Cardiac muscle cell (in vitro differentiated cells and primary cell): ENCODE measurements at places on chromosomes 4 and X.

- DNase-seq, result no peak
Observed at GRCh38 chr4:15143551-15143950, 141.3 kb downstream of the CPEB2 start.

DNA sequence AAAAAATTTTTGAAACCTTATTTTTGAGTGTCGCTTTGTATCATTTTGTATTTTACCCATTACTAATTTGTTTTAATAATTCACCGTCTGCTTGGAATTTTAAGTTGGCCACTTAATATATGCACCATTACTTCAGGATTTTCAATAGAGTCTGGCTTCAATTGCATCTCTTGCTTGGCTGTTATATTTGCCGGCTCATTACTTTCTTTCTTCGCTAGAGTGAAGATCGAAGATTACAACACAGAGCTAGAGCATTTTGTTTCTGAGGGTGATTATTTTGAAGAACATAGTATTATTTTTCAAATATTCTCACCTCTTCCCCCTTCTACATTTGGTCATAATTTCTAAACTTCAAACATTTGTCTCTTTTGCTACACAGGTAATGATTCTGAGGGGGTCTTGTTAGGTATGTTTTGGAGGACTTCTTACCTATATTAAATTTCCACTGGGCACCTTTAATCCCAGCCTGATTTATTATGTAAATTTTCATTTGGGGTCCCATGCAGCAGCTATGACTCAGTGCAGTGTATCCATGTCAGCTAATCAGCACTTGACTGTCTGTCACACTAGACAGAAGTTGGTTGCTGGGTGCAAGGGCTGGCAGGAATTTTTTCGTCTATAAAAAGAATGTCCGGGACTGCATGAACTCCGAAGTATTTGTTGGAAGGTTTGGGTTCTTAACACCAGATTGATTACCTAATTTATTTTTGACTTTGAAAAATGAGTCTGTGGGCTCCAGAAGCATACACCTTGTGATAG, 18.6 kb downstream of the TBC1D1 start:
- no peak for DNase-seq

GRCh38 chrX:134684956-134685355, 26.7 kb upstream of the PLAC1 start:
- DNase-seq, result no peak

GRCh38 chr4:184267206-184267608, 49.5 kb upstream of the ENPP6 start:
- no peak for DNase-seq

- DNase-seq, result no peak
Observed at GRCh38 chr4:1783970-1784369, 9.1 kb upstream of the FGFR3 start.

- peak; percentile 28 for DNase-seq
Observed at GRCh38 chr4:88143504-88143903, 14.9 kb downstream of the ABCG2 start.

DNA sequence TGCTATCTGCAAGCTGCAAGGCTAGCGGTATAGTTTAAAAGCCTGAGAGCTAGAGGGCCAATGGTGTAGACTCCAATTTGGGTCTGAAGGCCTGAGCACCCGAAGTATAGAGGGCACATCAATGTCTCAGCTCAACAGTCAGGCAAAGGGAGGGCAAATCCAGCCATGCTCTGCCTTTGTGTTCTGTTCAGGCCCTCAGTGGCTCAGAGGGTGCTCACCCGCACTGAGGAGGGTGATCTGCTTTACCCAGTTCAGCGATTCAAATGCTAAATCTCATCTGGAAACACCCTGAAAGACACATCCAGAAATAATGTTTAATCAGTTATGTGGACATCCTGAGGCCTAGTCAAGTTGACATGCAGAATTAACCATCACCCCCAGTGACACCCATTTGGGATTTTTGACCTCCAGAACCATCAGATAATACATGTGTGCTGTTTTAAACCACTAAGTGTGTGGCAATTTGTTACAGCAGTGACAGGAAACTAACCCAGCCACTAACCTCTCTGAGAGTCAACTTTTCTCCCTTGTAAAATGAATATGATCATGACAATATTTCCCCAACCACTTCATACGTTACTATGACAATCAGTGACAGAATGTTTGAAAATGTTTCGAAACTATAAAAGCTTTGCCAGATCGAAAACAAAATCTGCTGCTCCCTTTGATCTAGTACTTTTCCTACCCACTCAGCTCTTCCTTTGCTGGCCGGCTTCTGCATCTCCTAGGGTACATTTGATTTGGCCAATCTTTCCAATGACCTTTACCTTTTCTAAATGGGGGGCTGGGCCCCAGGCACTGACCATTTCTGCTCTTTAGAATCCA, 8.4 kb upstream of the TBL1X start:
- DNase-seq, result no peak

DNA sequence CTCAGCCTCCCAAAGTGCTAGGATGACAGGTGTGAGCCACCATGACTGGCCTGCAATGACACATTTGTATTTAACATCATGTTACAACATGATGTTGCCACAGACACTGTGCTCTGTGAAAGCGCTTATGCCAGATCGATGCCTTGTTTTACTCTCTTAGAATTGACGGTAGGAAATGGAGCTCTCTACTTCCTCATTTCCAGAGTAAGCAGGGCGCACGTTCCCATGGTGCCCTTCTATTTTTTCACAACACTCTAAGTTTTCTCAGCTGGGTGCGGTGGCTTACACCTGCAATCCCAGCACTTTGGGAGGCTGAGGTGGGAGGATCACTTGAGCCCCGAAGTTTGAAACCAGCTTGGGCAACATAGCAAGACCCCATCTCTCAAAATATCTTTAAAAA, 60.7 kb upstream of the DHRSX start:
- no peak for DNase-seq
